ENCODE measurements at places on chromosomes 7 and 10. TPM values are rescaled to one million over a fixed set of nuclear protein-coding genes. Genes with fewer than 3 reads are reported as not detected.

GRCh38 chr10:102963756-102964025 is 45.6 kb downstream of the CNNM2 start:
- DNase-seq: no peak

GRCh38 chr7:91789086-91789485 is 91.4 kb downstream of the MTERF1 start:
- no peak for DNase-seq

GRCh38 chr10:29736366-29737073 is 101.7 kb upstream of the SVIL start:
- peak; percentile 17 for DNase-seq

GRCh38 chr7:142196066-142196840 is 61.6 kb downstream of the PRSS58 start:
- no peak for DNase-seq

DNA sequence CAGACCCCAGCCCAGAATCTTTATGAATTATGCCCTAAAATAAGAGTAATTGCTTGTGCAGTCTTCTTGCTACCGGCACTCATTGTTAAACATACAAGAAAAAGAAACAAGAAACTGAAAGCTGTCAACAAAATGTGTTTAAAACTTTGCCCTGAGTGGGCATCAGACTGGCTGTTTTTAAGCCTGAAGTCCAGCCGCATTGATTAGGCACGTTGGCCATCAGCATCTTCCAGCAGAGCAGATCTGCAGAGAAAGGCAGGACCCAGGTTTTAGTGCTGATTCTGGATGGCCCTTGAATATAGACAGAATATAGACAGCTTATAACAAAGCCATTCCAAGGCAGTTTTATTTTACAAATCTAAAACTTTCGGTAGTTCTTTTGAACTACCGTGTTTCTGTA is 102.8 kb downstream of the POLL start:
- no peak for DNase-seq

DNA sequence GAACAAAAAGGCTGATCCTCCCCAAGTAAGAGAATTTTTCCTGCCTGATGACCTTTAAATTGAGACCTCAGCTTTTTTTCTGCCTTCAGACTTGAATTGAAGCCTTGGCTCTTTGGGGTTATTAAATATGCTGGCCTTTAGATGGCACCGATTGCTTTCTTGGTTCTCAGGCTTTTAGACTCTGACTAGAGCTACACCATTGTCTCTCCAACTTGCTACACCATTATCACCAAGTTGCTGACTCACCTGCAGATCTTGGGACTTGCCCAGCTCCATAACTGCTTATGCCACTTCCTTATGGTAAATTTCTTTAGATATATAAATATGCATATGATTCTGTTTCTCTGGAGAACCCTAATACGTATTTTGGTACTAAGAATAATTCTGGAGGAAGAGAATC is 3.1 kb upstream of the ABCA13 start:
- DNase-seq: no peak

GRCh38 chr10:26622891-26623290 is 74.6 kb upstream of the PDSS1 start:
- no peak for DNase-seq

GRCh38 chr10:131834152-131834810 is 66.5 kb upstream of the PPP2R2D start:
- DNase-seq: no peak

DNA sequence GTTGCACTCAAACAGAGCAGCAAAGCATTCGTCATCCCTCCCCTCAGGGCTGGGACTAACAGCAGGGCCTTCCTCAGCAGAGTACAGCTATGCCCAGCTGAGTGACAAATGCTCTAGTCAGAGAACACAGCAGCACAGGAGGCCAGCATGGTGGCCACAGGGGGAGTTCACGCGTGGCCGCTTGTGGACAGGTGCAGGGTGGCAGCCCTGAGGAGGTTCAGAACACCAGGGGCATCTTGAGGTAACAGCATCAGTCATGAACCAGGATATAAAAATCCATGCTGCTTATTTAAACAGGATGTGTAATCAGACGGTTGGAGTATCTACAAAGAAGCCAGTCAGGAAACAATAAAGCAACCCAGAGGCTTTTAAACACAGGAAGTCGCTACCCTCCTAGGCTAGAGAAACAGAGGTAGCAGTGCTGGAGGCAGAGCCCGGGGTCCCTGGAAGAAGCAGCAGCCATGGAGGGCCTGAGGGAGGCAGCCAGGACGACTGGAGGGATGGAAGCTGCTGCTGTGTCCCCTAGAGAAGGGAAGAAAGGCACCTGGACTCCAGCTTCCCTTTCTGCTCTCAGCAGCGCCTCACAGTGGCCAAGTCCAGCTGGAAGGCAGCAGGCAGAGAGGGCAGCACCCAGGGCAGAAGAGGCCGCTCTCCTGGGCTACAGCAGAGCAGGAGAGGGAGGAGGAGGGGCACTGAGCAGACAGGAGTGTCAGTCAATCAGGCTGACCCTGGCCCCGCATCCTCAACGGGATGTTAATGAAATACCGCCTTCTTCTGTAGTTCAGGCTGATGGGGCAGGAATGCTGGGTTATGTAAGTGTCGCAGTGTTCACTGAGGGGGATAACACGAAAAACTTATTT is 70.8 kb upstream of the UCN3 start:
- DNase-seq: peak; percentile 61

GRCh38 chr7:98514211-98515031 is 102.7 kb upstream of the NPTX2 start:
- DNase-seq: no peak

- DNase-seq: no peak
Observed at GRCh38 chr10:60894786-60895185, 49.2 kb downstream of the RHOBTB1 start.

GRCh38 chr7:77450054-77450453 is 33.9 kb upstream of the GSAP start:
- no peak for DNase-seq

GRCh38 chr10:7202793-7203355 is 208.0 kb downstream of the SFMBT2 start:
- DNase-seq: no peak

GRCh38 chr10:61828034-61828433 is 73.5 kb upstream of the ARID5B start:
- no peak for DNase-seq

DNA sequence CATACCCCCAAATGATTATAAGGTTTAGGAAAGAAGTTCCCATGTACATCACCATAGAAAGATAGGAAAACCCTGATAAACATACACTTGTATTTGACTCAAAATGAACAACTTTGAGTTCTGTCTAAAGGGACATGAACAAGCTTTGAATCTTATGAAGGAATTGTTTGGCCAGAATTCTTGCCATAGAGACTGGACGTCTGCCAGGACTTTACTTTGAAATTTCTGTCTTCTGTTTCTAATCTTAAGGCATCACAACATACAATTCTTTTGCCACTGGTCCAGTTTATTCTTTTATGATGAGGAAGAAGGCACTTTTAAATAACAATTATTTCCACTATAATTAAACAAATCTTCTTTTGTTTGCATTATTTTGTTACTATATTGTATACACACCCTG is 26.2 kb upstream of the CYP26C1 start:
- no peak for DNase-seq

GRCh38 chr10:78321000-78321399 is 287.3 kb downstream of the RPS24 start:
- DNase-seq: no peak

DNA sequence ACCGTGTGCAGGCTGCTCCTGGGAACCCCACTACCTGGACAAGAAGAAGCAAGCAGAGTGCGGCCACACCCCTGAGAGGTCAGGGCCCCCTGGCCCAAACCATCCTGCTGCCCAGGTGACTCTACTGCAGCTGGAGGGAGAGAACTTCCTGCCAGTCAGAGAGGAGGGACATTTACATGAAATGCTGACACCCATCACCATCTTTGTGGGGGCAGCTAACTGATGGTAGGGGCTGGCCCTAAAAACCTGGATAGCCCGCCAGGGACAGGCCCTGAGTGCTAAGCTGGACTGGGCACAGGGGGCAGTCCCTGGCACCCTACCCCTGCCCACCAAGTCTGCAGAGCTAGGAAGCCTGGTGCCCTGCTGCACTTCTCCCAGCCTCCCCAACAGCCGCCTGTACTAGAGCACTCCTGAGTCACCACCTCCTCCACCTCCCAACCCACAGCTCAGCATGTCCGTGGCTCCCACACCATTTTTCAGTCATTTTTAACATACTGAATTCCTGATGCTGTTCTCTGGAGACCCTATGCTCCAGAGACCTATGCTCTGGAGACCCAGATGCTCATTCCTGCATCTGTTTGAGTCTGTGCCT is 27.5 kb downstream of the DPCD start:
- no peak for DNase-seq

DNA sequence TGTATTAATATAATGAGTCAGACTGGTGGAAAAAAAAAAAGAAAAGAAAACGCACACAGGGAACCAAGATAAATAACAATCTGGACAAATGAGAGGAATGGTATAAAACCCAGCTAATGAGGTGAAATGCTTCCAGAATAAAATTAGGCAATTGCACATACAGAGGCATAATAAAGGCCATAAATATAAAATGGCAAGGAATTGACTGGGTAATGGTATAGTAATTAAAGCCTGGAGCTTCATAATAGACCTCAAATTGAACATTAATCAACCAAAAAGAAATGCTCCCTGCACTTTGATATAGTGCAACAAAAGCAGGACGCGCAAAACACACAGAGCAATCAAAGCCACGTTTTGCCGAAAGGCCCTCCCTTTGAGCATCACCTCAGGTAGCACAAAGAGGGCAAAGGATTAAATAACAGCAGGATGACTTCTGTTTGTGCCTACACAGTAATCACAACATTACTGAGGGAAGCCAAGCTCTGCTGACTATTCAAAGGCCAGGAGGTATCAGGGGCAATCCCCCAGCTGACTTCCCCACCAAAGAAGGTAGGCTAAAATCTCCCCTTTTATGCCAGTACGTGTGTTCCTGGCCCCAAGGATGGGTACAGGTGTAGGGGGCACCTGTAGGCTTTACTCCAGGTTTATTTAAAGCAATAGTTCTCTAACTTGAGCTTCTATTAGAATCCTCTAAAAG is 343.7 kb downstream of the ELMO1 start:
- DNase-seq: no peak

DNA sequence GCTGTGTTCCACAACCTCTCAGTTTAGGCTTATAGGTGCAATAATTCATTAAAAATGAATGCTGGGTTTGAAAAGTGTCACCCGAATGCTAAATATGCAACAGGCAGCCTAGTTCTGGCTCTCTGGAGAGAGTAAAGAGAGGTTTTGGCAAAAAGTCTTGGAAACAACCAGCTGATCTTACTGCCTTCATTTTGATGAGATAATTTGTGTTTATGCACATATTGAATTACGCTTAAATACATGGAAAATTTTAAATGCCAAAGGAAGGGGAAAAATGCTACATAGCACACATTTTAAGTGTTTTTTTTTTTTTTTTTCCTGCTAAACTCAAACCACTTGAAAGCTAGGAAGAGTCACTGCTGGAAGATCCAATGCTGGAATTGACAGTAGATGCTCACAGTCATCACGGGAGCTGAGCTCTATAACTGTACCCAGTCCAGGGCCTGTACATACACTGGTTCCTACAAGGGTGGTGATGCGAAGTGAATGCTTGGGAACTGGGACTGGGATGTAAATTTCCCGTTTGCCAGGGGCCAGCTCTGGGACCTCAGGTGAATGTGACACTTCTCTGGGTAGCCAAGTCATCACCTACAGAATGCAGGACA is 151.5 kb downstream of the PFKFB3 start:
- DNase-seq: no peak

DNA sequence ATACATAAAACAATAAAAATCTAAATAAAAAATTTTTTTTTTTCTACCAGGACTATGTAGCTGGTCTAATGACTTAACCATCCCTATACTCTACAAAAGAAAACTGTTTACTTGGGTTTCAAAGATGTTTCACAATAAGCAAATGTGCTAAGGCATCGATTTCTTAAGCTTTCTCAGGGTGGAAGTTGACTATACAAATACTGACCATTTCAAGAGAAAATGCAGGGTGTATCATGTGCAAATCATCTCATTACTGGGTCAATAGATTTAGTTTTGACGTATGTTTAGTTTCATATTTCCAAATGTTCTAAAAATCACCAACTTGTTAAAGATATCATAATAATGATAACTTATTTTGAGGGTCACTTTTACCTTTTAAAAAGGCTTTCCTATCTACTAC is 7.5 kb downstream of the NRP1 start:
- DNase-seq: no peak

GRCh38 chr10:23173214-23174073 is 18.7 kb upstream of the PTF1A start:
- DNase-seq: no peak

DNA sequence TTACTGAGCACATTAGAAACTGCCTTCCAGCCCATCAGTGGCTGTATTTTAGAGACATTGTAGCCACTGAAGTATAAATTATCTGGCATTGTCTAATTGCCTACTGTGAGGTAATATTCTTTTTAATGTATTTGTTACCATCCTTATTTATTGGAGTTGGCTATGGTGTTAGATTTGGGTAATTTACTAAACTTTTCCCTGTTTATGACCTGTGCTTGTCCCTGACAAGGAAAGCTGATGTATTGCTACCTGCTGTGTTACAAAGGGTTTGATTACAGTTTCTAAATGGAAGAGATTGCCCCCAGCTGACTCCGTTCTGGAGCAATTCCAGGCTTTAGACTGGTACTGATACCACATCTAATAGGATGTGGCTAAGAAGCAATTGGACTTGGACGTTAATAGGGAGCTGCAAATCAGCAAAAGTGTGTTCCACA is 12.3 kb upstream of the ASCC1 start:
- no peak for DNase-seq

DNA sequence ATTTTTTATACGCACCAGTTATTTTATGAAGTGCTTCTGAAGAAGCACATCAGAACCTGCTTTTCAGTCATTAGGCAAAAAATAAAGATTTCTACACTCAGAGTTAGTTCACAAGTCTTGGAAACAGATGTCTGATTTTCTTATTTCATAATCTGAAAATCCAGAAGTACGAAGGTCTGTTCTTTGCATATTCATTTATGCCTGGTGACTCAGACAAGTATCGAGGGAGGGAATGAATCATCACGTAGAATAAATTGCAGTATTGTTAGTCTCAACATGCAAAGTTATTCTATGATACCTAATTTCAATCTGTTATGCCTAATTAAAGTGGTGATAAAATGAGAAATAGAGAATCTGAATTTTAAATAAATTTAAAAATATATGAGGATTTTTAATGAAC is 113.6 kb upstream of the SEM1 start:
- DNase-seq: no peak

- no peak for DNase-seq
Observed at GRCh38 chr10:51314481-51314880, 240.2 kb downstream of the PRKG1 start.

- no peak for DNase-seq
Observed at GRCh38 chr10:17836942-17837341, 27.8 kb downstream of the MRC1 start.

The TCERG1L gene
- total RNA-seq: 0.11 TPM

The PILRA gene
- 6.6 TPM for total RNA-seq

The CAMK2G gene
- total RNA-seq: 20.7 TPM

The HABP2 gene
- 0.08 TPM for total RNA-seq

The CALHM1 gene
- not detected for total RNA-seq

The BTBD16 gene
- not detected for total RNA-seq

The GLRX3 gene
- 170 TPM for total RNA-seq

The ZNF365 gene
- 1.7 TPM for total RNA-seq

The MNX1 gene
- total RNA-seq: not detected

The CYP3A4 gene
- total RNA-seq: 0.11 TPM

Measured in activated T-cell treated with anti-CD3 and anti-CD28 coated beads, Interleukin-2, amount 50 U/mL, for 4 hours (primary cell).